ENCODE measurements at places on chromosomes 12 and 14.

- no peak for DNase-seq
These were observed 123.5 kb upstream of the CAND1 start for GRCh38 chr12:67145692-67146091.

DNA sequence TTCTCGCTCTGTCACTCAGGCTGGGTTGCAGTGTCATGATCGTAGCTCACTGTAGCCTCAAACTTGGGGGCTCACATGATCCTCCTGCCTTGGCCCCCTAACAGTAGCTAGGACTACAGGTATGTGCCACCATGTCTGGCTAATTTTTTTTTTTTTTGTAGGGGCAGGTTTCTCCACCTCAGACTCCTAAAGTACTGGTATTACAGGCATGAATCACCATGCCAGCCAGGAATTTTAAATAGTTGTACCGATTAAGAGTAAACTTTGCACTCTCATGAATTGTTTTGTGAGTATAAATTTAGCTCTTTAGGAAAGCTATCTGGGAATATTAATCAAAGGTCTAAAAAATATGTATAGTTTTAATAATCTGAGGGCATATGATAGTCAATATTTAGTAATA, 25.5 kb downstream of the YEATS4 start:
- DNase-seq: no peak

DNA sequence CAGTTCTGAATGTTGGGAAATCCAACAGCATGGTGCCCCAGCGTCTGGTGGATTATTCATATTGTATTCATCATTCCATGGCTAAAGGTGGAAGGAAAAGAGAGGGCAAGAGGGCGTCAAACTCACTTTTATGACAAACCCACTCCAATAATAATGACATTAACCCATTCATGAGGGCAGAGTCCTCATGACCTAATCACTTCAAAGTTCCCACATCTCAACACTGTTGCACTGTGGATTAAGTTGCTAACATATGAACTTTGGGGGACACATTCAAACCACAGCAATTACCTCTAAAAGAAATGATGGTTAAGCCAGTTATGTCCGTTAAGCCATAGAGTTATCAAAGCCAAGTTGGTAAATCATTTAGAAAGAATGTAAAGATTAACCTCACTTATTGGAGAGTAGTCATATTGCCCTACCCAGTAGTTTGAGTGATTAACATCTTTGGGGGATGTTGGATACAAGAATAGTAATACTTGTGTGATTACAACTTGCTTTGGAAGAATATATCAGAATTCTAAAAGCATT, 212.4 kb upstream of the FLRT2 start:
- DNase-seq: no peak

DNA sequence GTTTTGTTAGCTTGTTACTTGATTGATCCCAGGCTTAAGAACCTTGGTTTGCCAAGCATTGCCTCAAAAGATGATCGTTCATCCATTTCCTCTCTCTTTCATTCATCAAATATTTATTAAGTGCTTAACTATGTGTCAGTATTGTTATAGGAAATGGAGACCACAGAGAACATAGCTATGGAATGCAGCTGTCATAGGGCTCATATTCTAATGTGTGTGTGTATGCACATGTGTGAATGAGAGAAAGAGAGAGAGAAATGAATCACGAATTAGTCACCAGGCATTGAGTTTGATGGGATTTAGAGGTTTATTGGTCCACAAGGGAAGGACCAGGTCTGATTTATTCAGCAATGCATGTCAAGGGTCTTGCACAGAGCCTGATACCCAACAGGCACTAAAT, 71.0 kb upstream of the FBXO21 start:
- no peak for DNase-seq

DNA sequence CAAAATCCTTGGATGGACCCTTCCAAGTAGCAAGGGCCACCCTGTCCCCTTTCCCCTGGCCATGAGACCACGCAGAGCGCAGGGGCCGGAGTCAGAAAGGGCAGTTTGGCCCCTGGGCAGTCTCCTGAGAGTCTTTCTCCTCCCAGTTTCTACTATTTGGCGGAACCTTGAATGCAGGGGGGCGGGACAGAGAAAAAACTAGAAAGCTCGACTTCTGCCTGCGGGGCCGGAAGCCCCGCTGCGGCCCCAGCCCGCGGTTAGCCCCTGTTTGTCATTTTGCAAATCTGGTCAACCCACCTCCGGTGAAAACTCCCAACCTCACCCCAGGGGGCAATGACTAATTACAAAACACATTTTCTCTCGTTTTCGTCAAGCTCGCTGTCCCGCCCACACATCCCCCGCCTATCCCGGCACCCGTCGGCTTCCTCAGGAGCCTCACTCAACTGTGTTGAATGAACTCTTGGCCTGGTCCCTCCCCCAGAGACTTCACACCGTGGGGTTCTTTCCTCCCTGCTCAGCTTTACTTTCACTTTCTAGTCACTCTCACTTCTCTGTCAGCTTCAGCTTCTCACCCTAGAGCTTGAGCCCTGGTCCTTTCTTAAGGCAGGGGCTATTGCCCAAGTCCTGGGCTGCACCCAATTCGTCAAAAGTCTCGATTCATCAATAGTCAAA, 66.7 kb downstream of the IRF2BPL start:
- DNase-seq: no peak

DNA sequence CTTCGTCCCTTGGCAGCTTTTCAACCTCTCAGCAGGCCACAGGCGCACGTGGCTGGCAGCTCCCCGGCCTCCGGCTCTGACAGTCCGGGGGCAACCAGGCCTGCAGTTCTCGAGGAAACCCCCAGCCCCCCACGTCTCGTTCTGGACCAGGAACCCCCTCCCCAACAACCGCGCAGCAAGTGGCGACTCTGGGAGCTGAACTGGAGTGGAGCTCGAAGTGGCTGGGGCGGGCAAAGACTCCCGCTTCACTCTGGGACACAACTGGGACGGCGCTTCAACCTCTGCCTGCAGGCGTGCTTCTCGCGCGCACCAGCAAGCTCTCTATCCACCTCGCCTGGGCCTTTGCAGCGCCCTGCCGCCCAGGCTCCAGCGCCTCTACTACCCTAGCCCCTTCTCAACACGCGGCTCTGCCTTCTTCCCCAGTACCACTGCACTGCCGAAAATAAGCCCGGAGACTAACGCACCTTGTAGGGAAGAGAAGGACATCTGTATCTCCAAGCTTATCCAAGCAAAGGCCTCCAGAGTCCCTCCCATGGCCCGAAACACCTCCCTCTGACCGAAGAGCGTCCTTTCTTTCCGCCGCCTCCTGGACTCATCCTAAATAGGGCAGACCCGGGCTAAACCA, 2.4 kb upstream of the NKX2-1 start:
- DNase-seq: no peak

Data from NCI-H2171 (cell line).